Iris pigment epithelial cell (primary cell): ENCODE measurements at places on chromosomes 5 and 9.

DNA sequence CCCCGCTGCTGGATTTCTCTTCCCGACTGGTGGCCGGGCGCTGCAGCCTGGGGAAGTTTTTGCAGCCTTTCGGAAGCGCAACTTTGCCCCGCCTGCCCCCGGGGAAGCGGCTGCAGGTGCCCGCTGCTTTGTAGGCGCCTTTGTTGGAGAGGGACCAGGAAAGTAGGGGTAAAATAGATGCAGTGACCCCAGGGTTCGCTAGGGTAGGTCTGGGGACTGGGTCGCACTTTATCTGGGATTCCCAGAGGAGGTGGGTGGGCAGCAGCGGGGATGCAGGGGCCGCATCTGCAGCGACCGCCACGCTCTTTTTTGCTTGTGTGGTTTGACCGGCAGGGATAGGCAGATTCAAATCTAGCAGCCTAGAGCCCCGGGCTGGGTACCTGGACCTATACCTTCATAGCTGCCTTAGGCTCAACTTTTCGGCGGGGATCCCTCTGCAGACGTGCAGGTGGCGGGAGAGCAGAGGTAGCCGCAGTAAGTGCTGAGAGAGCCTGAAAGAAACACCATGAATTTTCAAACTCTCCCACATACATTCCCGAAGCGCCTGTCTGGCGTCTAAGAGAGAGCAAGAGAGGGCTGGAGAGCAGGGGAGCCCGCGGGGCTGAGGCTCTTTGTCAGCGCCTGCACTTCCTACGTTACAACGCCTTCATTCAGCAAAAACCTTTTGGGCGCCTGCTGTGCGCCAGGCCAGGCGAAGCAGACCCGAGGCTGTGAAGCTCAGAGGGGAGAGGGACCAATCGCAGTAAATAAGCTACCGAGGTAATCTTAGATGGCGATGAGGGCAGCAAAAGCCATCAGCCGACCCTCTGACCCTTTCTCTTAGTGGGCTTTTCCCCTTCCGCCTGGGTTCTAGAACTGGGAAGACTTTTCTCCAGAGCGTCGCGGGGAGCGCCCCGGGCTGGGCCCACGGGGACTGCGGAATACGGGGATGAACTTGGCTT lies 642 bp downstream of the SV2C start:
- DNase-seq: no peak

- no peak for DNase-seq
These were observed 4.7 kb downstream of the TNFSF8 start for GRCh38 chr9:114925672-114926071.

- DNase-seq: no peak
These were observed 1.7 kb upstream of the OTULINL start for GRCh38 chr5:14579731-14580397.

GRCh38 chr9:88651682-88652633 lies 117.0 kb downstream of the NXNL2 start:
- peak; percentile 99 for DNase-seq

DNA sequence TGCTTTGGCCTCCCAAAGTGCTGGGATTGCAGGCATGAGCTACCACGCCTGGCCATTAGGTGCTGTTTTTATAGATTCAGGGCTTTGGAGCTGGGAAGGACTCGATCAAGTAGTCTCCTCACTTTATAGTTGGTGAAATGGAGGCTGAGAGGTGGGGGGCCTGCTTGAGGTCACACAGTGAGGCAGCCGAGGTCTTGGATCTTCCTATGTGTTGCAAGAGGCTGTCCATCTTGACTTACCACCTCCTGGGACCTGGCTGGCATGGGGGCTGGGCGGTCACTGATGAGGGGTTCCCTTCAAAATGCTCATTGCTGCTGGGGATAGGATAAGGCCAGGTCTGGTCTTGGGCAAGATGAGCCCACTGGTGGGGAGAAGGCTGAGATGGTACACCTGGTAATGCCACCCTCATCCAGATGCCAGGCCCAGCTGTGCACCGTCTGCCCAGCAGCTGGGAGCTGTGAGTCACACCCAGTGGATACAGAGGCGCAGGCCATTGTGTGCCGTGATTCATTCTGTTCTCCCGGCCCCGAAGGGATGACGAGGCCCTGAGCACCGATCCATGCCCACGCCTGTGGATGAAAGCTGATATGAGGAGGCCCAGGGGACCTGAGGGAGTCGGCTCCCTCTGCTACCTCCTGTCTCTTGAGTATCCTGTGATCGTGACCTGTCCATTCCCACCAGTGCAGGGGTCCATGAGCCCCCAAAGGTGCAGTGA lies 10.5 kb upstream of the NDST1 start:
- peak; percentile 94 for DNase-seq

DNA sequence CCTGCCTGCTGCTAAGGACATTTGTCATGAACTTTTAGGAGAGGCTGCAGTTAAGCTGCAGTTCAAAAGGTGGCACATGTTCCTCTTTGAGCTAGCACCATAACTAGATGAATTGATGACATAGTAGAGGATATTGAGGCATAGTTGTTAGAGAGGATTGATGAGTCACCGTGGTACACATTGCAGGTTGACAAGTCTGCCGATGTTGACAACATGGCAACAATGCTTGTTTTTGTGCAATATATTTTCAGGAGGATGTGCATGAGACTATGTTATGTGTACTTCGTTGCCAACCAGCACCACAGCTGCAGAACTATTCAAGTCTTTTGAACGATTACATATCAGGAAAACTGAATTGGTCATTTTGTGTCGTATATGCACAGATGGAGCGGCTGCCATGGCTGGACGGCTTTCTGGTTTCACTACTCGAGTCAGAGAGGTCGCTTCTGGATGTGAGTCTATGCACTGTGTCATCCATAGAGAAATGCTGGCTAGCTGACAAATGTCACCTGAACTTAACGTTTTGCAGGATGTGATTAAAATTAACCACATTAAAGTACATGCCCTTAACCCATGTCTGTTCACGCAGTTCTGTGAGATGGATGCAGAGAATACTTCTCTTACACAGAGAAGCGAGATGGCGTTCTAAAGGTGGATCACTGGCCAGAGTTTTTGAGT lies 24.2 kb downstream of the ANP32B start:
- peak; percentile 50 for DNase-seq

DNA sequence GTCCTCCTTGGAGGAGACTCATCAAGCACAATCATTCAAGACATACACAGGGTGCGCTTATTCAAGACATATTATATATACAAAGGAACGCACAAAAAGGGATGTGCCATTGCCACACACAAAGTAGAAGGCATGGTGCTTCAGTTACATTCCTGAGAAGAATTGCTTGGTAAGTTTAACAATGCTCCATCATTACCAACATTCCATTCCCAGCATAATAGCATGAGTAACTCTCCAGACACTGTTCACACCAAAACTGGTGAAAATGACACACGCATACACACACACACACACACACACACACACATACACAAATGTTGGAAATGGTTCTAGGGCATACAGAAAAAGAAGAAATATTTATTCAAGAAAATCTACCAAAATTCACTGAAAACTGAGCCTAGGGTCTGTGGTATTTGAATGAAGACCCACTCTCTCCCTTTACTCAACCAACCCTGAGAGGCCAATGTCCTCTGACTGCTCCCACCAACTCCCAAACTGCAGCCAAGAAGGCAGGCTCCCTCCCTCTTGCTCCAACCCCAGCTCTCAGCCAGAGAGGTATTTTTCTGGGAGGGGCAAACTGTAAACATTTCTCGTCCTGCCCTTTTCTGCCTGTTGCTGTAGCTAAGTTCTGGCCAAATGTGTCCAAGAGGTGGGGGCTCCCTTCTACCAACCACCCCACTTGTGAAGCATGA lies 19.9 kb downstream of the UGT3A1 start:
- DNase-seq: no peak

GRCh38 chr9:69877852-69878514 lies 57.4 kb downstream of the CFAP95 start:
- DNase-seq: peak; percentile 41

DNA sequence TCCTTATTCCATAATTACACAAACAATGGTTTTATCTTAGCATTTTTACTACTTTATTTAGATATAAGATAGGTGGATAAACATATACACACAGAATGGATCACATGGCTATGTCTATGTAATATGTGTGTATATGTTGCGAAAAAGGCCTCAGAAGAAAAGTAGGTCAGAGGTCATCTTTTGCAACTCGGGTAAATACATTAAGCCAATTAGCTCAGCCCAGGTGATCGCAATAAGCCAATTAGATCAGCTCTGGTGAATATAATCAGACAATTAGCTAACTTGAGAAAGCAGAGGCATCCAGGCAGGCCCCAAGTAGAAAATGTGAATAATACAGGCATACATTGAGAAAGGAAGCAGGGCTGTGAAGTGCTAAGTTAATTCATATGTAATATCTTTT lies 24.3 kb downstream of the SLCO4C1 start:
- no peak for DNase-seq

GRCh38 chr5:43020399-43020746 lies 19.7 kb downstream of the ANXA2R start:
- DNase-seq: peak; percentile 67

- peak; percentile 61 for DNase-seq
These were observed 80.1 kb downstream of the COL15A1 start for GRCh38 chr9:99023831-99024230.

DNA sequence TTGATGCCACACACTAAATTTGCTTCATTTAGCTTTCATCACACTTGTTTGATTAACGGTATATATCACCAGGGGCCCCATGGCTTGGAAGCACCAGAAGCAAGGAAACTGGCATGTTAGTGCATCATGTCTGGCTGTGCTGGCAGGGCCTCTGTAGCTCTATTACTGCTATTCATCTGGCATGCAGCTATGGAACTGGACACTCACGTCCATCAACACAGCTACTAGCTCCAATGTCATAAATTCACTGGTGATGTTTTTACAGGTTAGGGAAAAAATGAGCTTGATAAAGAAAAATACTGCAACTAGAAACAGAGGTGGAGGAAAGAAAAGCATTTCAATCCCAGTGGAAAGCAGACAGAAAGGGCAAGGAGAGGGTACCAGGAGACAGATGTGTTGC lies 343.2 kb downstream of the DEPDC1B start:
- no peak for DNase-seq

DNA sequence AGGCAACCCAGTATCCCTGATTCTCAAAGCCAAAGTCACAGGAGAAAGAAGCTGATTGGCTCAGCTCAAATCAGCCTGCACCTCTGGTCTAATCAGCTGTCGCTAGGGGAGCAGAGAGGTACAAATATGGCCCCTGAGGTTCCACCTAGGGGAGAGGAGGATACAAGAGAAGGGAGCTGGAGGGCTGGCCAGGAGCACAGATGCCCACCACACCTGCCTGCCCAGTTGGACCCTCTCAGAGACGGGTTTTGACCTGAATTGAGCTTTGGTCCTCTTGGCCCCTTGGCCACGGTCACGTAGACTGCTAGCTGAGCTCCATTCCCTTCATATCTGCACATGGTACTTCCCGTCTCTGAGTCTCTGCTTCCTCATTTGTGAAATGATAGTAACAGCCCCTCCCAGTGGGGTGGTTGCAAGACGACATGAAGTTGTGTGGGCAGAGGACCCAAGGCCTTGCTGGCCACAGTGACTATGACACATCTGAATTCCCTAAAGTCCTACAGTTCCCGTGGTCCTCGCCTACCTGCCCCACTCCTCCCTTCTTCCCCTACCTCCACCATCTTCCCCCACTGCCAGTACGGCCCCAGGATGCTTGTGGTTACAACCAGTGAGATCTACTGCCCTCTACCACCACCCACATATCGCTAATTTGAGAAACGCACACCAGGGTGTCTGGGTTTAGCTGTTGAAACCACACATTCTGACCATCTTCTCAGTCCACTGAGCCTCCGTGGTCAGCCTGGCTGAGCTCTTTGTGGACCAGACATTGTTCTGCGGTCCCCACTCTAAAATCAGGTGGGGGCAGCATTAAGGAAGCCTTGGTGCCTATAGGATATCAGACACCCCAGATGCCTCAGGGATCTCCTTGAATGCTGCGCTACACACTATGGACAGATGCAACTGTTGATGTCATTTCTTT lies 60.3 kb upstream of the NEK6 start:
- DNase-seq: no peak

DNA sequence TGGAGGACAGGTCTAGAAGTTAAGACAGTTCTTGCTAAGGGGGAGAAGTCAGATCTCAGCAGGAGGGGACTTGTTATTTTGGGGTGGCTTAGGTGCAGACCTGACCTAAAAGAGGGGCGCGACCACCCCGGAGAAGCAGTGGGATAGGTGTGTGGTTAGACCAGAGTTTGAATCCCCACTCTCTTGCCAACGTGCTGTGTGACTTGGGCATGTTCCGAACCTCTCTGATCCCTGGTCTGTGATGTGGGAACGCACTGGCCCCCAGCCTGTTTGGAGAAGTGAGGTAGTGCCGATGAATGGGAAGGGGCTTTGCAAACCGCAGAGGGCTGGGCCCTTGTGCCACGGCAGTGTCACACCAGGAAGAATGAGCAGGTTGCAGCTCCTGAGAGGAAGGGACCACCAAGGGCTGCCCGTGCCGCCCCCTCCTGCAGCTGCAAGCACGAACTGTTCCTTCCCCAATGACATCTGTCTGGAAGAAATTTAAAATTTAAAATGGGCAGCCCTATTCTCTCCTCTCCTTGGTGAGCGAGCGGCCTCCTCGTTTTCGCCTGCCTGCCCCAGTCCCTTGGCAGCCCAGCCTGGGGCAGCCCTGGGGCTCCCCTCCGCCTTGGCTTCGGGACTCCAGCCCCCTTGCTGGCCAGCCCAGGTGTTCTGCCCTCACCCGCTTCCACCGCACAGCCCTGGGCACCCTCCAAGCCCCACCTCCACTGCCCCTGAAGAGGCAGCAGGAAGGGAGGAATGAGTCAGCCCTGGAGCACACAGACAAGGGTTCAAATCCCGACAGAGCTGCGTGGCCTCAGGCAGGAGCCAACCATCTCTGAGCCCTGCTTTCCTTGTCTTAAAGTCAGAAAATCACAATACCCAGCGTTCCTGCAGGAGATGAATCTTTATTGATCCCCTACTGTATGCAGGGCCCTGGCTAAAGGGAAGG lies 1.6 kb downstream of the FIBCD1 start:
- DNase-seq: no peak

DNA sequence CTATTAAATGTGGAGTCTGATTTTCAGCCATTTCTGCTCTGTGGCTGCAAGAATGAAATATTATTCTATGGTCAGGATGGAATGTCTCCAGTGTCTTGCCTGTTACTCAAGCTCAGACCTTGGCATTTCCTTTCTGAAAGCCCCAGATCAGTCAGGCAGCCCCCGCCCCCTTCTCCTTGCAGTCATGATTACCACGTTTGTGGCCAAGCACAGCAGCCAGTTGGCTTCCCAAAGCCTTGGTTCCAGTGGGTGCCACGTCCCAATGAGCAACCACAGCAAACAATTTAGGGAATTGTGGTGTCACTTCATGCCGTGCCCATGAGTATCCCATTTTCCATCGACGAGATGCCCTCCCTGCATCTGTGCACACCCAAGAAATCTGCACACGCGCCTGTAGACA lies 9.7 kb upstream of the OBP2A start:
- DNase-seq: peak; percentile 86
